ENCODE measurements at places on chromosomes 1 and 21. TPM values are rescaled to one million over a fixed set of nuclear protein-coding genes. Genes with fewer than 3 reads are reported as not detected.

KIAA1614 gene
- total RNA-seq: 5.6 TPM

CELF3 gene
- total RNA-seq: not detected

LRRC42 gene
- total RNA-seq: 24.8 TPM

BCL2L15 gene
- 8.0 TPM for total RNA-seq

MEAF6 gene
- total RNA-seq: 60.7 TPM

RPS6KA1 gene
- 23.2 TPM for total RNA-seq

PRDM16 gene
- 15.9 TPM for total RNA-seq
